ENCODE measurements at places on chromosomes 1 and 21.

- peak; percentile 64 for DNase-seq
These were observed 210.6 kb downstream of the KIF26B start for GRCh38 chr1:245365095-245366020.

- no peak for DNase-seq
These were observed 187.7 kb upstream of the RNPC3 start for GRCh38 chr1:103337779-103338178.

GRCh38 chr1:61642475-61643232 lies 82.3 kb downstream of the TM2D1 start:
- DNase-seq: peak; percentile 88

DNA sequence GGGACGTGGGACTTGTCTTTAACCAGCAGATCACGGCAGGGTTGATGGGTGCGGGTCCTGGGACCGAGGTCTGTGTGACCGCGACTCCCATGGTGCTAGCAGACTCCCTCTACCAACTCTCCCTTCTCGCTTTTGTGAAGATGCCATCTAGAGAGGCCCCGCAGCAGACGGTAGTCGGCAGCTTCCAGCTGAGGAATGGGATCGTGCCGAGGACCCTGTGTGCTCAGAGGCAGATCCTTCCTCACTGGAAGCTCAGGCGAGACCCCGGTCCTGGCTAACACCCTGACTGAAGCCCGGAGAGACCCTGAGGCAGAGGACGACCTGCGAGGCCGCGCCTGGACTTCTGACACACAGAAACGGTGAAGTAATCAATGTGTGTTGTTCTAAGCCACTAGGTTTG lies 12.5 kb upstream of the SPATC1L start:
- DNase-seq: no peak

DNA sequence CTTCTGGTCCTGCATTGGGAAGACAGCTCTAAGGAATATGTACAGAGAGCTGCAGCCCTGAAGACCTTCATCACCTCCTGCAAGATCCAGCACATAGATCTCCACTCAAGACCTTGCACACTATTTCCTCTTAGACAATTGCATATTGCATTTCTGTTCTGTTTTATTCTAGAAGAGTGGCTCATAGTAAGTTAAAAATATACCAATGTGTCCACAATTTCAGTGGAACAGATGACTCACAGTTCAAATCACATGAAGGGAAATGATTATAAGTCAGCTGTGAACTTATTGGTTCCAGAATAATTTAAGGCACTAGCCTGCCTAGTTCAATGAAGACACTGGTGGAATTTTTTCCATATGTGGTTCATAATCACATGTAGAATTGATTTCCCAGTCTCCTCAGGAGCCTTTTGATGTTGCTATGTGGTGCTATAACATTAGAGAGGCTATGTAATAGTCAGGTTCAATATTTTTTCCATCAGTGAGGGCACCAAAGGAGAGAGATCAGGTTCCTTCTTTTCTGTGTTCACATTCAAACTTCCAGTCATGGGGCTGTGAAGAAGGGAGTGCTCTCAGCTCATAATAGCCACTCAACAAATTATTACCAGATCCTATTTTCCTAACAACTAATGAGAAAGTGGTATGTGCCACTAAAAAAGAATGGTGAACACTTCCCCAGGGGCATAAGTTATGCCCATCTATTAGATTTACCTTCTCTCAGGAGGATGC lies 9.8 kb upstream of the AK5 start:
- no peak for DNase-seq

GRCh38 chr1:103859721-103860120 lies 110.0 kb downstream of the AMY1C start:
- no peak for DNase-seq

- DNase-seq: no peak
These were observed 20.8 kb upstream of the IL10 start for GRCh38 chr1:206792939-206793607.

- DNase-seq: no peak
These were observed 3.2 kb downstream of the TCEA3 start for GRCh38 chr1:23421343-23421742.

- no peak for DNase-seq
These were observed 16.9 kb upstream of the SLAMF9 start for GRCh38 chr1:159970932-159971342.

GRCh38 chr1:98662356-98662670 lies 792 bp downstream of the SNX7 start:
- no peak for DNase-seq

DNA sequence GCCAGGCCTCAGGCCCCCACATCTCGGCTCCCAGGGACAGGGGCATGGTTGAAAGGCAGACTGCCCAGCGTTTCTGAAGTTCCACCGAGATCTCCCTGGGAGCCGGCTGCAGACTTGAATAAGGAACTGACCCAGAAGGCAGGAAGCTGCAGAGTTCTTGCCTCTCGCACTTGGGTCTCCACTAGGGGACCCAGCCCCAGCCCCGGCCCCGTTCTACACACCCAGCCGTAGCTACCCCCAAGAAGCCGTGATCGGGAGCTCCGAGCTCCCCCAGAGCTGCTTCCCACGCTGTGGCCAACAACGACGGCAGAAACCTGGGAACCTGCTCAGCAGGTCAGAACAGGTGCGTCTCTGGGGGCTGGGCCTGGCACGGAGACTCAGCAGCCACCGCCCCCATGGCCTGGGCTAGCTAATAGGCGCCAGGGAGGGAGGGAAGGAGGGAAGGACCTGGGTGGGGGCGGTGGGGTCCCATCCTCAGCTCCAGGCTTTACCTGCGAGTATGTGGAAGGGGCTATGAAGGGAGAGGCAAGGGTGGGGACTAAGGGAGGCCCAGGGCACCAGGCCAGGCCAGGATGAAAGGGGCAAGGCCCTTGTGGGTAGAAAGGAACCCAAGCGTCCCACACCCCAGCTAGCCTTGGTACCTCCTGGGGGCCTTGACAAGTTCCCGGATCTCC lies at the start of gene NECTIN4:
NECTIN4 (minus strand) TSS at position 308 of the 674 bp plus-strand sequence; CDS start at position 46, 262 bp downstream.
- DNase-seq: no peak

- no peak for DNase-seq
These were observed 34.6 kb upstream of the WNT4 start for GRCh38 chr1:22177354-22178003.

DNA sequence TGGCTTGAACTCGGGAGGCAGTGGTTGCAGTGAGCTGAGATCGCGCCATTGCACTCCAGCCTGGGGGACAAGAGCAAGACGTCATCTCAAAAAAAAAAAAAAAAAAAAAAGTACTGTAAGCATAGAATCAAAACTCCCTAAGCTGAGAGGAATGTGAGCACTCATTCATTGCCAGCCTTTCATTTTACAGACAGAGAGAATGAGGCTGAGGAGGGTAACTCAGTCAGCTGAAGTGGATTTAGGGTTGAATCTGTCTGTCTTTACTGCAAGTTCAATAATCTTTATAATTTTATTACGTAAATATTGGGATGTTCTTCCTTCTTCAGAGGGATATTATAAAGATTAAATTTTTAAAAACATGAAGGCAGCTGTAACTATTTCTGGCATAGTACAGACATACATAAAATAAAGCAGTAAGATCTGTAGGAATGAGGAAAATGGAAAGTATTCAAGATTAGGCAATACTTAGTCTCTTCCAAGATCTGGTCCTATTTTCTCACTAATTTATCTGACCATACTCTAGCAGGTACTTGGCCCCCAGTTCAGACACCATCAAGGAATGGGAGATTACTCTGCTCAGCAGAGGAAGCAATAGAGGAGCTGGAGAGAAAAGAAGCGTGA lies 24.1 kb upstream of the MNDA start:
- DNase-seq: no peak

GRCh38 chr1:211347077-211347844 lies 20.6 kb downstream of the TRAF5 start:
- DNase-seq: peak; percentile 76

DNA sequence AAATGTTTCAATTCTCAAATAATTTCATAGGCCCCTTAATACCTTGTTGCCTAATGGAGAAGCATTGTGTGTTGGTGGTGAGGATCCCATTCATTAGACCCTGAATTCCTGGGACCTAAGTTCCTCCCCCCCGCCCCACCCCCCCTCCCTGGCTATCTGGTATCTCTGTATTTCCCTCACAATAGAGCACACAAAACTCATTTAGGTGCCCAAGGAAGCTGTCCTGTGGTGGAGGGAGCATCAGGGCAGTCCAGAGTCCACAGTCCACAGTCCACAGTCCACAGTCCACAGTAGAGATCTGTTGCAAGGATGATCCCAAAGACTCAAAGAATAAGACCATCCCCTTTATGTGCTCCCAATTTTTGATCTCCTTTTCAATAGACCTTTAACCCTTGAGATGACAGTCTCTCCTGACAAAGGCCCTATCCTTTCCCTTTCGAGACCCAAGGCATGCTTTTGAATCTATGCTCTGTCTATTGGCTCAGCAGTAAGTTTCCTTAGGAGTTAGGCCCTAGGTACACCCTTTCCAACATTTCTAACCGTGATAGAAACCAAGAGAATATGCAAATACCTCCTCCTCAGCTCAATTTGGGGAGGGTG lies 123.9 kb downstream of the ZBTB18 start:
- DNase-seq: no peak

GRCh38 chr1:45815667-45816458 lies 12.5 kb downstream of the MAST2 start:
- no peak for DNase-seq

GRCh38 chr1:16903054-16903453 lies 7.3 kb downstream of the RNU1-2 start:
- peak; percentile 39 for DNase-seq

DNA sequence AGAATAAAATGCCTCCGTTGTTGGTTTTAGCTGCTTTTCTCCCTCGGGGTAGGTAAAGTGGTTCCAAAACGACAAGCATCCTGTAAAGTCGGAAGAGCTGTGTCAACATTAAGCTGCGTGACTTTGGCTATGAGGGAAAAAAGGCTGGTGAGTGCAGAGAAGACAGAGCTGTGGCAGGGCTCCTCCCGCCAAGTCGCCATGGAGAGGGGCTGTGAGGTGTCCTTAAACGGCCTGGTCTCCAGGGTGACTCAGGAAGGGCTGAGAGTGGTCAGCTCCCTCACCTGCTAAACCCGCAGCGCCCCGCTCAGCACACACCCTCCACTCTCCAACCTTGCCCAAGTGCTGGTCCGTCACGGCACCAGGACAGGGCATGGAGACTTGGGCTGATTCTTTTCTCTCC lies 91.6 kb upstream of the SAMD11 start:
- no peak for DNase-seq

- no peak for DNase-seq
These were observed 326.1 kb upstream of the USP24 start for GRCh38 chr1:55541296-55541695.

DNA sequence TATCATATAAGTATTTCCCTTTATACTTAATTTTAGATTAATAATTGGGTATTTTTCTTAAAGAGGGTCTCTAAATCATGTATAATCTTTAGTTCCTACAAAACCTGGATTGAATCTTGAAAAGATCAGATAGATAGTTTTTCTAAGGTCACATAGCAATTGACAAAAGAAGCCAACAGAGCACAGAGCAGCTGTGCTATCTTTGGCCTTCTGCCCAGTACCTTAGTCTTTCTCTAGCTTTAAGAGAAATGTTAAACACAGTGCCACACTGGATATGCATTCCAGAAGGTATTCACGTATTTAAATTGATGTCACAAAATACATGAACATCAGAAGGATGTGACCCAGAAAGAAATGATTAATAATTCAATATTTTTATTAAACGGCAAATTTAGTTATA lies 86.8 kb downstream of the C21orf91 start:
- peak; percentile 90 for DNase-seq

GRCh38 chr1:66357478-66358197 lies 176.3 kb upstream of the SGIP1 start:
- no peak for DNase-seq

- peak; percentile 3 for DNase-seq
These were observed 9.0 kb upstream of the SH3GLB1 start for GRCh38 chr1:86695400-86695799.

DNA sequence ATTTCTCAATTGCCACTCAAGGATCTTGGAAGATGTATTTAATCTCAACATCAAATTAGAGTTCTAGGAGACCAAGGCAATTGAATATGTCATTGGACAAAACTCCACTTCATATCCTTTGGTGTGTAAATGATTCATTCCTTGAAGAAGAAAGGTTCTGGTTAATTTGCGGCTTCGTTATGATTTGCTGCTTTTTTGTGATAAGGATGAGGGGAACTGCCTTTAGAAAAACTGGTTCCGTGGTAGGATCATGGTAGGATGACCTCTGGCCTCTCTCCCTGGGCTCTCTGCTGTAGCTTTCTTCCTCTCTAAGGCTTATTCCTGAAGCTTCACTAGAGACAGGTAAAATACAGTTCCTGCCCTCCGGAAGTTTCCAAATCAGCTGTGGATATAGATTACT lies 51.5 kb upstream of the ERRFI1 start:
- no peak for DNase-seq
